ENCODE measurements at places on chromosomes 12 and 14. TPM values are rescaled to one million over a fixed set of nuclear protein-coding genes. Genes with fewer than 3 reads are reported as not detected.

DNA sequence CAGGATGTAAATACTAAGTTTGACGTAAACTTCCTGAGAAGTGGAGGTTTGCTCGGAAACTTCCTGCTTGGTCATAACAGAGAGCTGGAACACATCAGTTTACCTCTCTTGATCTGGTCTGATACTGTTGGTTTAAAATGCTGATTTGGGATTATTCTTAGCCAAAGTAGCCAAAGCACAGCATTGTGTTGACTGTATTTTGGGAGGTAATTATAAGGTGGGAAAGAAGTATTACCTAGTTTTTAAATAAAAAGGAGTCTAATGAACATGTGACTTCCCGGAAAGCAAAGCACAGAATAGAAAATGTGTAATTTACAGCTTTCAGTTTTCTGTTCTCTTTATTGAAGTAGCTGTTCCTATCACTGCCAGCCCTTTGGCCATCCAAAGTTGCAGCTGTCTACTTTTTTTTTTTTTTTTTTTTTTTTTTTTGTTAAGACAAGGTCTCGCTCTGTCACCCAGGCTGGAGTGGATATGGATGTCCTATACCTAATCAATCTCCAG lies 52.2 kb upstream of the SRP54 start:
- no peaks in the 10 kb centered on the region for H3K36me3 ChIP-seq
- no peaks in the 10 kb centered on the region for H3K4me1 ChIP-seq
- no peak overlapping the region for H3K4me3 ChIP-seq
- no peak for DNase-seq
- no peaks in the 10 kb centered on the region for H3K27me3 ChIP-seq

DNA sequence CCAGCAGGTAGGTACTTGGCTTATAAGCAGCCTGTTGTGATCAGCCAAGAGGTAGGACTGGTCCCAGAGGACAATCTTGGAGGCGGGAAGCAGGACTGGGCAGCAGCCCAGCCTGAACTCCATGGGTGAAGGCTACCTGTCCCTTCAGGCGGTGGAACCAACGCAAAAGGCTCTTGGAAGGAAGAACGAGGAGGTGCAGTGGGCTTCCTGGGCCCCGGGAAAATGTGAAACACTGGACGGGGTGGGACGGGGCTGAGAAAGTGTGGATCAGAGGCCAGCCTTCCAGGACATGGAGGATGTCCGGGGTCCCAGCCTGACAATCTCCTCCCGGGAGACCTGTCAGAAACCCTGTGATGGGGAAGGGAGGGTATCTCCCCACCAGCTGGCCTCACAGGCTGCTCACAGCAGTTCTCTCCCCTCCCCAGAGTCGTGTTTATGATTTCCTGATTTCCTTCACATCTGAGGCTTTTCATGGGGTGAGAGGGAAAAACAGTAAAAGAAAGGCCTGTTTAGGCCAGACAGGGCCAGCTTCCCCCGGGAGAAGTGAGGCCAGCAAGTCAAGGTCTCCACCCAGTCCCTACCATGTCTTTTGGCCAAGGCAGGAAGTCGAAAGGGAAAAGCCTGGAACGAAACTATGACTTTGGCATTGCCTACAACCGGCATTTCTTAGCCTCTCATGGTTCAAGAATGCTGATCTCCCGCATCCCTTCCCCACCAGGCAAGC lies 11.3 kb downstream of the CMKLR1 start:
- peak overlapping the region; percentile 55 for H3K27ac ChIP-seq
- peaks cover 7% of the 10 kb centered on the region for H3K36me3 ChIP-seq
- no peak overlapping the region for H3K4me3 ChIP-seq
- peaks cover 22% of the 10 kb centered on the region for H3K4me1 ChIP-seq
- DNase-seq, result no peak
- no peaks in the 10 kb centered on the region for H3K27me3 ChIP-seq

GRCh38 chr14:68509188-68509983 lies 283.5 kb downstream of the ZFP36L1 start:
- H3K4me1 ChIP-seq, result peaks cover 14% of the 10 kb centered on the region
- H3K4me3 ChIP-seq, result no peak overlapping the region
- DNase-seq, result no peak
- no peaks in the 10 kb centered on the region for H3K27me3 ChIP-seq

GRCh38 chr14:39680777-39681176 lies 248.5 kb upstream of the FBXO33 start:
- no peak overlapping the region for H3K27ac ChIP-seq
- H3K4me1 ChIP-seq, result peaks cover 9% of the 10 kb centered on the region
- no peaks in the 10 kb centered on the region for H3K27me3 ChIP-seq
- H3K4me3 ChIP-seq, result no peak overlapping the region

DNA sequence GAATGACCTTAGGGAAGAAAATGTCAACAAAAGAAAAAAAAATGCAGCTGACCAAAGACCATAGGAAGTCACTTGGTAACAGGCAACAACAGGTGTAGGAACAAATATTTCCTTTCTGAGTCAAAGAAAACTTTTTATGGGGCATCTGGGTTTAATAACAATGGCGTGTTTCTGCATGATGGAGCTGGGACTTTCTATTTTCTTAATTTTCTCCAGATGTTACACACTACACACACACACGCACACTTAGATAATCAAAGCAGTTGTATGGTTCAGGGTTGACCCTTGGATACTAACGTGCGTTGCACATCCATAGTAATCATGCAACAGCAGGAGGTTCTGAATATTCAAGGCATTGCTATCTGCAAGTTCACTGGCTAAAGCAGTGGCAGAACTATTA lies 47.9 kb upstream of the NTF3 start:
- no peaks in the 10 kb centered on the region for H3K27me3 ChIP-seq
- no peaks in the 10 kb centered on the region for H3K36me3 ChIP-seq
- H3K4me3 ChIP-seq, result no peak overlapping the region
- no peak for DNase-seq

- H3K36me3 ChIP-seq, result no peaks in the 10 kb centered on the region
- no peaks in the 10 kb centered on the region for H3K4me1 ChIP-seq
- no peaks in the 10 kb centered on the region for H3K27me3 ChIP-seq
- no peak overlapping the region for H3K4me3 ChIP-seq
Observed at GRCh38 chr12:62597253-62597652, 130.6 kb downstream of the MON2 start.

DNA sequence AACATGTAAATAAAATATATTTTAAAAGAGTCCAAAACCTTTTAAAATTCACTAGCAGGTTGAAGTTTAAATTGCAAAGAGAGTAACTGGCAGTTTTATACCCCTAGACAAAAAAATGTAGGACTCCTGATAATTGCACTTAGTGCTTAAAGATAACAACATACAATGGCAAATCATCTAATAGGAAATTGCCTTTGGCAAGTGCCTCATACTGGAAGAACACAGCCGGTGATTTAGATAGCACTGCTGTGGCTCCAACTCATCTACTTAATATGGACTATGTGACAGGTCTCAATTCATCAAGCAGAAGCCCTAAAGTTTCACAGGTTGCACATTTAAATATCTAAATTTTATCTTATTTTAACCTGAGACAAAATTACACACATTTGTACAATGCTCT lies 13.4 kb downstream of the C12orf50 start:
- no peaks in the 10 kb centered on the region for H3K36me3 ChIP-seq
- no peak overlapping the region for H3K4me3 ChIP-seq
- H3K27me3 ChIP-seq, result no peaks in the 10 kb centered on the region
- DNase-seq, result no peak
- H3K4me1 ChIP-seq, result no peaks in the 10 kb centered on the region

DNA sequence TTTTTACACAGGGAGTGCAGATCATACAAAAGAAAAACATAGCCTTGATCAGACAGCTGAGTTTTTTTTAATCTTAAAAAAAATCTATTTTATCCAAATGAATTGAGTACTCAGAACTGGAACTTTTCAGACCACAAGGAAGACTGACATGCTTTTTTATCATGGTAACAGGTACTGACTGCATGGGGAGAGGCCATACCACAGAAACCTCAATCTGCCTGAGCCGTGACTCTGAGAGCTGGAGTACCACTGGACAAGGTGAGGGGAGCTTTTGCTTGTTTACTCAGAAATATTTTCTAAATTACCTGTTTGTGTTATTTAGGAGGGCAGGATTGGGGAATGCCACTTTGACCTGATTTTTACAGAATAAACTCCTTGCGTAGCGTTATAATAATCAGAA lies 143.9 kb downstream of the ALX1 start:
- H3K27me3 ChIP-seq, result no peaks in the 10 kb centered on the region
- H3K4me3 ChIP-seq, result no peak overlapping the region
- H3K36me3 ChIP-seq, result no peaks in the 10 kb centered on the region
- no peak for DNase-seq
- no peak overlapping the region for H3K27ac ChIP-seq

DNA sequence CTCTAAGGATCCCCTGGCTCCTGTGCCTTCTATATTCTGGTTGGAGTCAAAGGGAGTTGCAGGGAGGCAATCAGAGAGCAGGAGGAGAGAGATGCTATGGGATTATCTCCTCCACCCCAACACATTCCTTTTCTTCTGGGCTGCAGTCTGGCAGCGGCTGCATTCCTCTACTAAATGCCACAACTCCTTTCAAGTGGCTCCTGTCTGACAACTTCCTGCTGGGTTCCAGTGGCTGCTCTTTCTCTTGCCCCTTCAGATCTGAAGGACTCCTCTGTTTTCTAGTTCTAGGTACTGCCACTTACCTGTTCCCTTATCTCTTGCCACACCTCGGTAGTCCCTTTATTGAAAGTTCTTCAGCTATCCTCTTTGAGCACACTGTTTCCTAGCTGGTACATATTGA lies 425.0 kb downstream of the SNAPC1 start:
- H3K27me3 ChIP-seq, result no peaks in the 10 kb centered on the region
- no peaks in the 10 kb centered on the region for H3K4me1 ChIP-seq
- no peaks in the 10 kb centered on the region for H3K36me3 ChIP-seq
- DNase-seq, result no peak
- H3K27ac ChIP-seq, result no peak overlapping the region

GRCh38 chr14:92497391-92497790 lies 16.2 kb upstream of the RIN3 start:
- no peaks in the 10 kb centered on the region for H3K4me1 ChIP-seq
- no peak overlapping the region for H3K4me3 ChIP-seq
- H3K36me3 ChIP-seq, result no peaks in the 10 kb centered on the region
- H3K27ac ChIP-seq, result no peak overlapping the region
- DNase-seq, result no peak

- H3K4me1 ChIP-seq, result no peaks in the 10 kb centered on the region
- DNase-seq, result no peak
- no peaks in the 10 kb centered on the region for H3K36me3 ChIP-seq
- no peak overlapping the region for H3K4me3 ChIP-seq
- no peak overlapping the region for H3K27ac ChIP-seq
Observed at GRCh38 chr12:5925646-5926045, 19.4 kb downstream of the ANO2 start.

GRCh38 chr12:98580695-98581094 lies 12.8 kb upstream of the SLC25A3 start:
- no peak overlapping the region for H3K27ac ChIP-seq
- no peak overlapping the region for H3K4me3 ChIP-seq
- H3K27me3 ChIP-seq, result no peaks in the 10 kb centered on the region
- H3K36me3 ChIP-seq, result no peaks in the 10 kb centered on the region

DNA sequence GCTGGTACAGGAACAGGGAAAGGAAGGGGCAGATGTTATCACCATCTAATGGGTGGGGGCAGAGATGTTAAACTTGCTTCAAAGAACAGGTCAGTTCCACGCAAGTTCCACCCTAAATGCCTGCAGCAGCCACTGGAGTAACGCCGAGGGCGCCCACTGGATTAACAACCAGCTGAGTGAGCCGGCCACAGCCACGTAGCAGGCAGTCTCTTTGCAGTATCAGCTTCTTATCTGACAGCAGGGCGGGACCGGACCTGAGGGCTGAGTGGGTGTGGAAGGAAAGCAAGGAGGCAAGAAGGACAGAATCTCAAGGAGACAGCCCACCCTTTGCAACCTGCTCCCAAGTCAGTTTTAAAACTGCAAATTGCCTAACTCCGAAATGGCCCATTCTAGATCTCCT lies 38.4 kb upstream of the FOXN3 start:
- no peaks in the 10 kb centered on the region for H3K4me1 ChIP-seq
- H3K4me3 ChIP-seq, result no peak overlapping the region
- H3K36me3 ChIP-seq, result no peaks in the 10 kb centered on the region
- H3K27ac ChIP-seq, result no peak overlapping the region
- H3K27me3 ChIP-seq, result no peaks in the 10 kb centered on the region

DNA sequence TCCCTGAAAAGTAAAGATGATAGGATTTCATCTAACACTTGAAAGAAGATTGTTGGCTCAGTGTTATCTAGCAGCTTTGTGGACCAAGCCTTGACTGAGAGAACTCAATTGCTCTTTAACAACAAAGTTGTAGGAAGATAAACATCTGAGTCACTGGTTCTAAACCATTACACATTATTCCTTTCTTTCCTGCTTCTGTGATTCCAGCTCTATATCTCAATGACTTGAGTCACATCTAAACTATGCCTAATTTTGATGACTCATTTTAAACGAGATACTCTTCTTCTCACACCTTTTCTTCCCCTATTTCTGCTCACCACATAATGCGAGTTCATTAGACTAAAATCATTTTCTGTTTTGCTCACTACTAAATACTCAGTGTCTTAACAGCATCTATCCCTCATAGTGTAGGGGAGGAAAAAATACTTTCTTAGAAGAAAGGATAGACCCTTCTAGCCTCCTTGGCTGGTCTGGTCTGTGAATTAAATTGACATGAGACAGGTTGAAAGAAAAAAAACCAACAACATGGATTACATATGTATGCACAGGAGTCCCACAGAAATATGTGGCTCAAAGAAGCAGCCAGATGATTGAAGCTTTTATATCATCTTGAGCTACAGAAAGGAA lies 201.4 kb downstream of the C12orf50 start:
- H3K4me3 ChIP-seq, result no peak overlapping the region
- H3K4me1 ChIP-seq, result peaks cover 4% of the 10 kb centered on the region
- H3K27ac ChIP-seq, result no peak overlapping the region
- H3K27me3 ChIP-seq, result no peaks in the 10 kb centered on the region
- no peak for DNase-seq
- H3K36me3 ChIP-seq, result no peaks in the 10 kb centered on the region

- no peak overlapping the region for H3K27ac ChIP-seq
- no peak for DNase-seq
- H3K4me1 ChIP-seq, result no peaks in the 10 kb centered on the region
- H3K27me3 ChIP-seq, result no peaks in the 10 kb centered on the region
- no peak overlapping the region for H3K4me3 ChIP-seq
- H3K36me3 ChIP-seq, result no peaks in the 10 kb centered on the region
Observed at GRCh38 chr14:21768116-21768874, 94.7 kb upstream of the OR4E1 start.

GRCh38 chr14:30417121-30417520 lies 141.8 kb upstream of the G2E3 start:
- no peaks in the 10 kb centered on the region for H3K4me1 ChIP-seq
- H3K27me3 ChIP-seq, result no peaks in the 10 kb centered on the region
- H3K36me3 ChIP-seq, result no peaks in the 10 kb centered on the region
- no peak overlapping the region for H3K27ac ChIP-seq
- no peak overlapping the region for H3K4me3 ChIP-seq

The SMCO2 gene
- total RNA-seq, result not detected

The CIDEB gene
- total RNA-seq, result 17.3 TPM

The ABCC9 gene
- 42.6 TPM for total RNA-seq

The WNT5B gene
- total RNA-seq, result 3.1 TPM

The CCDC175 gene
- not detected for total RNA-seq

The SPTB gene
- 5.6 TPM for total RNA-seq

The CEBPE gene
- not detected for total RNA-seq

The GPR84 gene
- total RNA-seq, result 0.95 TPM
